ENCODE measurements at places on chromosomes 2 and 18.

- DNase-seq, result no peak
These were observed 89.7 kb downstream of the EIPR1 start for GRCh38 chr2:3287896-3288295.

DNA sequence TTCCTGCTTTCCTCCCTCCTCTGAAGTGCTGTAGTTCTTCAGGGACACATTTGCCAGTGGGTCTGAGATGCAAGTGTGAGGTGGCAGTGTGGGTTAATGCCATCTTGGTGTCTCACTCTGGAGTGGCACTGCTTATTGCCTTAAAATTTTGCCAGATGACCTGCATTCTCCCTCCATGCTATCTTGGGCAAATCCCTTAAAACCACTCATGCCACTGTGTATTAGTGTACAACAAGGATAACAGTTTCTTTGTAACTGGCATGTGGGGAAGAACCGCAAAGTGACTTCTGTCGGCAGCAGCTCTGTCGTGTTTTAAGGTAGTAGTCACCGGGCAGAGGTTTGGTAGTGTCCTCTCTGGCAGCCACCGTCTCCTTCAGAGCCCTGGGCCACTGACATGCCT lies 124.2 kb downstream of the NEDD4L start:
- DNase-seq, result no peak

GRCh38 chr2:240918258-240919091 lies 12.3 kb downstream of the CROCC2 start:
- DNase-seq, result no peak

DNA sequence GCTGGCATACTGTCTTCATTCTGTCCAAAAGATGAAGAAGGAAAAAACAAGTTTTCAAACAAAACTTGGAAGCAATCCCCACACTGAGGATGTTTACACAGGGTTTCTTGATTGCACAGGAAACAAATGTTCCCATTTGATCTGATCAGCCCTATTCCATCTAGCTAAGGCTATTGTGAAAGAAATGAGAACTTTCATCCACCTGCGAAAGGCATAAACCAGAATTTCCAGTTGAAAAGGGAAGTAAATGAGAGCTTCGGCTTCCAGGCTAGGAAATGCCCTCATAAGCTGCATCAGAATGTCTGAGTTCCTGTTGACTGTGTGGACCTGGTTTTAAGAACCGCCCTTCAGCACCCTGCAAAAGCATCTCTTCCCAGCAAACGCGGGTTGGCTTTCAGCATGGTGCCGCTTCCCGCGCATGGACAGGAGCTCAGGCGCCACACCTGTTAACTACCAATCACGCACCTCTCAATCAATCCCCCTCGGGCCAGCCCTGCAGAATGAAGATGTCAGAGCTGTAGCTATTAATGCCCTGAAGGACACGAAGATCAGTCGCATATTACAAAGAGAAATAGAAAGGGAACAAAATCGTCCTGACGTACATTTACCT lies 850.4 kb downstream of the GALR1 start:
- no peak for DNase-seq

DNA sequence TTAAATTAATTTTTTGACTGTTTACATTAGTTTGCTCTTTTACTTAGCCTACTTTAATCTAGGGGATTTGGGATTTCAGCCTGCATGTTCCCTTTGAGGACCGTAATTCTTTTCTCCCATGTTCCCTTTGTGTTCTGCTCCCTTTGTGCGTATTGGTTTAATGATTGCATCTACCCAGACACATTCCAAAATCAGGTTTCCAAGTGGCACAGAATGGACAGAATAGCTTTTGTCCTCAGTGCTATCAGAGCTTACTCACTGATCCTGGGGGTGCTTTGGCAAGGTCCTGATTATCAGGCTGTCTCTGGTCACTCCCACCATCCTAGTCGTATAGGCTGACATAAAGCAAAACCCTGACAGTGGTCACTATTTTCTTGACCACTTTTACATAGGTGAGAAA lies 867.5 kb downstream of the TSN start:
- no peak for DNase-seq
